ENCODE measurements at places on chromosomes 16 and 17. TPM values are rescaled to one million over a fixed set of nuclear protein-coding genes. Genes with fewer than 3 reads are reported as not detected.
A peak's percentile ranks its signal among the peaks of the same experiment; 100 is the strongest.

- peak; percentile 81 for DNase-seq
Observed at GRCh38 chr16:30985401-30986128, 558 bp downstream of the HSD3B7 start.

GRCh38 chr16:29959293-29959692 lies 2.6 kb upstream of the TMEM219 start:
- no peak for DNase-seq

GRCh38 chr16:21083729-21084268 lies 66.8 kb downstream of the DNAH3 start:
- peak; percentile 71 for DNase-seq

DNA sequence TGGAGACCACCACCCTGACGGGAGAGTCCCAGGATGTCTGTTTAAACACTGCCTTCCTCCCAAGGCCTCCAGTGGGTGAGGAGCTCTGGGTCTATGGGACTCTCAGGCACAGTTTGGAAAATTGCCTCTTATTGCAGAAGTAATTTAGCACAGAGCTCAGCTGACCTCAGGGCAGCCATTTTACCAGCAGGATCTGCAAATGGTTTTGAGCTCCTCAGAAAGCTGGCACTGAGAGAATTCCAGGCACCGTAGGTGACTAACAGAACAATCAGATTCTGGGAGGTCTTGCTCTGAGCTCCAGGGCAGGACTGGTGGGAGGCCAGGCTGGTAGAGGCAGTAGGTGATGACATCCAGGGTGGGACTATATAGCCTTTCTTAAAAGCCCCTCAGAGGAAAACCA lies 17.3 kb upstream of the C16orf74 start:
- DNase-seq = no peak

DNA sequence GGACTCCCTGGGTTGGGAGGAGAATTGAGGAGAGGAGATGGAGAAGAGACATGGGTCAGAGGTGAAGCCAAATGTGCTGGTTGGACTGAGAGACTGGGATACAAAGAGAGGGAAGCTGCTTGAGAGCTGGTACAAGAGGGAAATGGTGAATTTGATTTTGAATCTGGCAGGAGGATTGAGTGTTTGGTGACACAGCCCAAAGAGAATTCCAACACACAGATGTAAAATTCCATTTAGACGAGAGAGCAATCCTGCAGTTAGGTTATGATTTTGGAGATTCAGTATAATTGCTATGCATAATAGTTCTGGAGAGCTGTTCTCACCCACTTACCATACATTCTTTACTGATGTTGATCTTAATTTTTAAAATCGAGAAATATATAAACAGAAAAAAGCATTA lies 57.7 kb downstream of the HSD17B2 start:
- DNase-seq = no peak

DNA sequence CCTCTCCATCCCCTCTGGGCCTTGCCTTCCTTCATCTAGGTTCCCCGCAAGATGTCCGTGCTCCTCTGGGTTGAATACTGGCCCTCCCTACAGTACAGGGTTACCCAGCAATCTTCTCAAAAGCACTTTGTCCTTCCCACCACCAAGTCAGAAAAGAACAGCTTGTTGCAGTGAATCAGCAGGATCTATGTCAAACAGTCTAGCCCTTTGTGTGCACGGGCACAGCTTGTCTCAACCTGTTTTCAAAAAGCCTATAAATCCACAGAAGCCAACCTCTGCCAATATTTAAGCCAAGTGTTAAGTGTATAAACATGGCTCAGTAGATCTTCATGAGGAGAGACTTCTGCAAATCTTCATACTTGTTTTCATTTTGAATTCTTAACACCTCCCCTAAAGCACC lies 25.2 kb downstream of the C17orf67 start:
- DNase-seq = no peak

GRCh38 chr17:83018658-83019193 lies 60.7 kb upstream of the METRNL start:
- no peak for DNase-seq

GRCh38 chr17:38325221-38325851 lies 18.4 kb downstream of the GPR179 start:
- DNase-seq = peak; percentile 34

- no peak for DNase-seq
Observed at GRCh38 chr16:3285131-3285530, 1.8 kb downstream of the ZNF263 start.

- DNase-seq = no peak
Observed at GRCh38 chr16:88326611-88327485, 55.9 kb upstream of the ZNF469 start.

- DNase-seq = no peak
Observed at GRCh38 chr16:12120217-12120981, 143.9 kb downstream of the SNX29 start.

- no peak for DNase-seq
Observed at GRCh38 chr16:4976079-4976478, 17.9 kb downstream of the SEC14L5 start.

- no peak for DNase-seq
Observed at GRCh38 chr16:84194470-84195200, 3.7 kb downstream of the ADAD2 start.

- no peak for DNase-seq
Observed at GRCh38 chr16:77403732-77404131, 31.1 kb downstream of the ADAMTS18 start.

GRCh38 chr17:32733401-32733800 lies 143.5 kb downstream of the MYO1D start:
- no peak for DNase-seq

DNA sequence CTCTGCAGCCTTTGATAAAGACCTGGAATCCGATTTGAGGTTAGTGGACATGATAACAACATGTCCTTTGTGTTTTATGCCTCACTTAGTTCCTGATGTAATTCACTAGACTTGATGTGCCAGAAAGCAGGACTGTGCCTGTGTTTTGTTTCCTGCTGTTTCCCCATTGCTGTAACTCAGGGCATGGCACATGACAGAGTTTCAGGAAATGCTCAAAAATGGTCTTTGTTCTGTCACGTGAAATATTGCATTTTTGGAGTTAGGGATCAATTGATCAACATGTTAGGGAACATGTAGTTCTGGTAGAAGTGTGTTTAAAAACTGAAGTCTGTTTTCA lies 32.8 kb downstream of the DHX38 start:
- no peak for DNase-seq

DNA sequence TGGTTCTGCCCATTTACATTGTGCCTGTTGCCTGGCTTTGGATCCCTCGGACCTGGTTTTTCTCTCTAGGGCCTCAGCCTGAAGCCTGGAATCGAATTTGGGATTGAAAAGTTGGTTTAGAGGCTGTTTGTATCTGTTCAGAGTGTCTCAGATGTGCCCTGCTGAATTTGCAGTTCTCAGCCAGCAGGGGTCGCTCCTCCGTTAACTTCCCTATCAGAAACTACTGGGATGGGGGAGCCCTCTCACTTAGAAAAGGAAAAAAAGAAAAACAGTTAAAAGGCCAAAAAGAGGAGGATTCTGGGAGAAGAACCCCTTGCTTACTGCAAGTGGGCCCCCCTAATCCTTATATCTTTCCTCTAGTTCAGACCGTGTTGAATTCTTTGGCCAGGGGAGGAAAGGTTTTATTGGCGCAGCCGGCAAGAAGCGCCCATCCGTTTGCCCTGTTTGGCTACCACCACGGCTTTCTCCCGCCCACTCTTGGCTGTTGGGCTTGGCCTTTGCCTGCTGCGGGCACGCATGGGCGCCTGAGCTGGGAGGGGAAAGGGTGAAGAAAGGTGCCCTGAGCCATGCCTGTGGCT lies 8.7 kb downstream of the FZD2 start:
- DNase-seq = no peak

DNA sequence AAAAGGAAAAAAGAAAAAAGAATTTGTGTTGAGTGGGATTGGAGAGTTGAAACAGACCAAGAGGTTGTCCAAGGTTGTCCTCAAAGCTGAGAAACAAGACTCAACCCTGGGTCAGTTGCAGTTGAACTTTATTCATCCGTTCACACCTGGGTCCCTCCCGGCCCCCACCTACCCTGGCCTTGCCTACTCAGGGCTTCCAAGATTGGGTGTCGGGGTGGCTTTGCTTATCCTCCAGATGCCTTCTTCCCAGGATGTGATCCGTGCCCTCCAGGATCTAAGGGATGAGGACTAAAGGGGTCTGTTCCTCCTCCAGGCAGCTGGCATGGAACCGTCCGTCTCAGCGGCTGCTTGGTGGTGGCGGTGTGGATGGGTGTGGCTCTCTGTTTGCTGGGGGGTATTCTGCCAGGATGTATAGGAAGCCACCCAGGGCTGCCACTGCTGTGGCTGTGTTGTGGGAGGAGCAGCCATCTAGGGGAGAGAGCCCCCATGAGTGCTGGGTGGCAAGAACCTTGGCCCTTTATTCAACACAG lies 10.3 kb upstream of the NAGPA start:
- DNase-seq = no peak

- DNase-seq = peak; percentile 88
Observed at GRCh38 chr16:58511933-58512815, 3.1 kb upstream of the SETD6 start.

DNA sequence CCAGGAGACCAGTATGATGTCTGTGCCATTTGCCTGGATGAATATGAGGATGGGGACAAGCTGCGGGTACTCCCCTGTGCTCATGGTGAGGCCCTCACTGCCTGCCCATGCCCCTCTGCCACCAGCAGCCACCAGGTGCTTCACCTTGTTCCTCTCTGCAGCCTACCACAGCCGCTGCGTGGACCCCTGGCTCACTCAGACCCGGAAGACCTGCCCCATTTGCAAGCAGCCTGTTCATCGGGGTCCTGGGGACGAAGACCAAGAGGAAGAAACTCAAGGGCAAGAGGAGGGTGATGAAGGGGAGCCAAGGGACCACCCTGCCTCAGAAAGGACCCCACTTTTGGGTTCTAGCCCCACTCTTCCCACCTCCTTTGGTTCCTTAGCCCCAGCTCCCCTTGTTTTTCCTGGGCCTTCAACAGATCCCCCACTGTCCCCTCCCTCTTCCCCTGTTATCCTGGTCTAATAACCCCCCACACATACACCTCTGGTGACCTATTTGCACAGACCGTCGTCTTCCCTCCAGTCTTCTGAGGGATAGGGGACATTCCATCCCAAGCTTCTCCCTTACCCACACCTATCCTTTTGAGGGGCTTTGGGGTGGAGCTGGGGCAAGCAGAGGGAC lies 3.7 kb downstream of the PFN1 start:
- DNase-seq = no peak

DNA sequence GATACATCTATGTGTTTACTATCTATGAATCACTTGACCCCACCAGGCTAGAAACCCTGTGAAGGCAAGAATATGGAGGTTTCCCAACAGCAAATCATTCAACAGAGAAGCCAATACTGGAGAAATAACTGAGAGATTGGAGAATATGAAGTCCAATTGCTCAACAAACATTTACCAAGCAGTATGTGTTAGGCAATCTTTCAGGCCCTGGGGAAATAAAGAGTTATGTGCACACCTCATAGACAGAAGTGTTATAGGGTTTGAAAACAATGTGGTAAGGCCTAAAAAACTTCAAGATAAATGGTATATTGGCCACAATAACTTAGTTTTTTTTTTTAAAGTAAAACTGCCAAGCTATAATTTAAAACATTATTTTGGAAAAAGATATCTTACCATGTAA lies 1245.8 kb downstream of the CDH11 start:
- DNase-seq = no peak

DNA sequence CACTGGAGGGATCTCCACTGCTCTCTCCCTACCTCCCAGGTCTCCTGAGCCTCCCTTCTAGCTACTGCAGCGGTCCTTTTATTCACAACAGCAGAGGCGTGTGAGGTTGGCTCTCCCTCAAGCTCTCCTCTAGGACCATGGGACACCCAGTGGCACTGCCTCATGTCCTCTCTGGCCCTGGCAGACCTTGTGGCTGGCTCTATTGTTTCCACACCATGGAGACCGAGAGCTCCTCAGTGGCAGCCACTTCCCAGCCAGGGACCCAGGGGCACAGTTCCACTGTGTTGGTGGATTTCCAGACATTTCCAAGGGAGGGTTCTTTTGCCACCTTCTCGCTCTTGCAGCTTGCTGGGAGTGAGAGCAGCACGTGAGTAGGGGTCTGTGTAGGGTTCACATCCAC lies 204.9 kb downstream of the AXIN2 start:
- no peak for DNase-seq

DNA sequence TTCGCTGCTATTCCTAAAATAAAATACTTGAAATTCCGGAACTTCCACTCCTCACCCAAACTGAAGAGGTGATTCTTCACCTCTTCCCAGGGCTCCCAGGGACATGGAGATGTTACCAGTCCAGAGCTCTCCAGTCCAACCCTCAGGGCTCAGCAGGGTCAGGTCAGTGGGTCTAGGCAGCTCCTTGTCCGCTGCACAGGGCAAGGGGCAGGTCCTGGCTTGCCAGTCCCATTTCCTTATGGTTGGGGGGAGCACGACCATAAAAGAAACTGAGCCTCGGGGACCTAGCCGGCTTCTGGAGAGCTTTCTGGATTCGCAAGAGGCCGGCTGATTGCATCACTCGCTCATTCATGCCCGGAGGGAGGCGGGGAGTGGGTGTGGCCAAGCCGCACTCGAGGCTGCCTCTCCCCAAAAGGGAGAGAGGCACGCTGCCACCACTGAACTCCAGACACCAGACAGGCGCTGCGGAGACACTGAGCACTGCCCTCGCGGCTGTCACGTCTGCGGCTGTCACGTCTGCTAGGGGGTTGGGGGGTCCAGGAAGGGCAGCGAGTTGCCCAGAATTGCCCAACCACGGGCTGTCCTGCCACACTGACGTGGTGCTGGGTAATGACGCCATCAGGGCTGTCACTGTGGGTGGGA lies 15.8 kb downstream of the SLC7A5 start:
- DNase-seq = peak; percentile 96

DNA sequence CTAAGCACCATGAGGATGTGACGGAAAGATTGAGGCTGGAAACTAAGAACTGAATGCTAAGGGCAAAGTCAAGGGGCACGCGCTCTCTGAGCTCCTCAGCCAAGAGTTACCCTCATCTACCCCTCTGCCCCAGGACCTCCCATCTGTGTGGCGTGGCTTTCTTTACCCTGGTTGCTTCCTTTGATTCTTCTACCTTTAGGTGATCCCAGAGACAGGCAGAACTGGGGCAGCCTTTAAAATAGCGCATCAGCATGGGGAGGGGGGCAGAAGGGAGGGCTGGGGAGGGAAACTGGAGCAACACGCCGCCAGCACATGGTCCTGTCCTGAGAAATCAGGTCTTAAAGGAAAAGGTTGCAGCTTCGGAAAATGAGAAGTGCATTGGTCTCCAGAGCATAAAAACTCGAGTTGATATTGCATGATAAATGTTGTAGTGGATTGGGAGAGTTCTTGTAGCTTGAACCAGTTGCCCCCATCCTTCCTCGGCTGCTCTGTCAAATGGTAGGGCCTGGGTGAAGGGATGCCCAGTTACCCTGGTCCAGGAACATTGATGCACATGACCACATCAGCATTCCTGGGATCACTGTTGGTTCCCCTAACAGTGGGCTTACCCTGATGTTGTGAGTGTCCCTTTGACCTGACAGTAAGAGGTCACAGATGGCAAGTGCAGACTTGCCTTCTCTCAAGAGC lies 29.7 kb downstream of the LDHD start:
- no peak for DNase-seq

- no peak for DNase-seq
Observed at GRCh38 chr17:63124536-63124935, 158.5 kb downstream of the TANC2 start.

The STAC2 gene
- total RNA-seq = not detected

The AOC3 gene
- 67.9 TPM for total RNA-seq

The HSBP1 gene
- total RNA-seq = 47.3 TPM

The NUPR1 gene
- 26.9 TPM for total RNA-seq

The KRTAP17-1 gene
- total RNA-seq = not detected

The CAPNS2 gene
- not detected for total RNA-seq

The TEKT3 gene
- not detected for total RNA-seq

The MYL4 gene
- total RNA-seq = not detected

The EPX gene
- total RNA-seq = not detected

The SLFN14 gene
- total RNA-seq = not detected

The CHST4 gene
- not detected for total RNA-seq

The MT4 gene
- total RNA-seq = not detected

Measured in stomach (tissue), 19 donors.